ENCODE measurements at places on chromosomes 4 and X.

DNA sequence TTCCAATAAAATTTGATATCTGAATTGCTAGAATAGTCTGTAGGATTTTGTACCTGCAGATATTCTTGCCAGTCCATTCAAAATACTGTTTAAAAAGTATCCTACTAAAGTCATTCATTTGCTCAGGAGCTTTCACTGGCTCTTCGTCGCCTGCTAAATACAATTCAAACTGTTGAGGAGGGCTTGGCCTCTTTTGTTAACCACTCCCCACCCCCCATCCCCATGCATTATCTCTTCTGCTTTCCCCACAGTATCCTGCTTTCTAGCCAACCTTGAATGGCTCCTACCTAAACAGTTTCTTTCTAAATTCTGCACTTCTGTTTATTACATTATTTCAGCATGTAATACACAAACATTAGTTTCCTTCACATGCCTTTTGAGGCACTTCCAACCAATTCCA, 230.8 kb downstream of the CPE start:
- no peak for DNase-seq

GRCh38 chr4:24578364-24578763, 6.0 kb downstream of the DHX15 start:
- no peak for DNase-seq

DNA sequence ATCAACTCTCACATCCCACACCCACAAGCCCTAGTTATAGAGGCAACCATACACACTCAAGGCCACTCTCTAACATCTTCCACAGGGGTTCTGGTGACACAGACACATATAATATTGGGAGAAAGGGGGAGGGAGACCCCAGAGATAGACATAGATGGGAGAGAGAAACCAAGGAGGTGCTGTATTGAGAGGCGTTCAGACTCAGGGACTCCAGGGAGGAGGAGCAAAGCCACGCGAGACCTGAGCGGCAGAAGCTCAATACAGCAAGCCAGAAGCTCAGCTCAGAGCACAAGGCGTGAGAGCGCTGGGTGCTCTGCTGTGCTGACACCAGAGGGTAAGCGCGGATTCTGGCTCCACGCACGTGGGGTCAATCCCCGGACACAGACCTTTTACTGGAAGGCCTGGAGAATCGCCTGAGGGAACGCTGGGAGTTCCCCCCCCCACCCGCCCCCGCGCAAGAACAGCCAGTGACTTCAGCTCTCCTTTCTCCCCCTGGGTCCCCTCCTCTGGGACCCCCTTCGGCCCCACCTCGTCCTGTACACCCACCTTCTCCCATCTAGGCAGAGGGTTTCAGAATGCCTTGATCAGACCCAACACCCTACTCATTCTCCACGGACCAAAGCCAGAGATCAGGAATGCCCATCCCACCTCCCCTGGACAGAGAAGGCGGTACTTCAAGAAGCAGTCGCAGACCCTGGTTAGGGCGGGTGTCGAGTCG, 8.7 kb downstream of the MSX1 start:
- no peak for DNase-seq

DNA sequence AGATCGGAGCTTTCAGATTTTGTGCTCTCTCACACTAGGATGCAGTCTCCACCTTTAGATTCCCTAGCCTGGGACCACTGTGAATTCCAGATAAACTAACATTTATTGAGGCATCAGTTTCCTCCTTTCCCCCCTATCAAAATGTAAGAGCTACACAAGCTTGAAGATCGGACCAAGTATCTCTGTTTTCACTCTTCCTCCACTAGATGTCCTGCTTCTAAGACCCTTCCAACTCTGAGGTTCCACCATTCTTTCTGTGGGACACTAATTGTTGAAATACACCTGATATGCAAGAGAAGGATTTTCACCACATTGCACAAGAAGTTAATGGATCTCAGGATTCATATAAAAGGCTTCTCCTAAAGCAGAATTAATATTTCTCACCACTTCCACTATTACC, 43.0 kb upstream of the PHOX2B start:
- no peak for DNase-seq

- no peak for DNase-seq
These were observed 1113.1 kb upstream of the LCORL start for GRCh38 chr4:19134685-19135084.
